Ascending aorta (tissue), 2 donors: ENCODE measurements at places on chromosomes 2 and 18.

DNA sequence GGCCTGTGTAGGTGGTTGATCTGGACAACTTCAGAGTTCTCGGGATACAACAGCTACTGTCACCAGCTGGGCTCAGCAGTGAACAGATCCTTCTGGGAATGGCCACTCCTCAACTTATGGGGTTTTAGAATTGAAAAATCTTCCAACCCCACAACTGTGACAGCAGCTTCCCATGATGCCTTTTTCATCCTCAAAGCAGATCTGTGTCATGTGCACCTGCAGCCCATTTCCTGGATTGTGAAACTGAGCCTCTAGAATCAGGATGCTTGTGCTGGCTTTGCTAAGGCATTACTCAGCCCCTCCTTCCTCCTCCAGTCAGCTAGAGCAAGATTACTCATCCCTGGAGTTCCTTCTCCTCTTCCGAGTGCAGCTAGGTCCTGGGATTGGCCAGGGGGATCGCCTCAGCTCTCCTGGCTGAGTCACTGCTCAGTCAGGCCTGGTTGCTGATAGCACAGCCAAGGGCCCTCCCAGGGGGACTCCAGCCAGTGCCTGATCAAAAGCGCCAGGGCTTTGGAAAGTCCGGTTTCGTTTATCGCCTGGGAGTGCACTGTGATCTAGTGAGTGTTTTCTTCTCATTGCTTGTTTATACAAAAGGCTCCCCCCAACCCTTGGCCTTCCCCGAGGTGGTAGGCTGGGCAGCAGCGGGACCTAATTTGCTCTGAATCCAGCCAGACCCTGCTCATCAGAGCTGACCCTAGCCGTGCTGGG lies 2.4 kb upstream of the LPIN1 start:
- peak; percentile 94 for DNase-seq

DNA sequence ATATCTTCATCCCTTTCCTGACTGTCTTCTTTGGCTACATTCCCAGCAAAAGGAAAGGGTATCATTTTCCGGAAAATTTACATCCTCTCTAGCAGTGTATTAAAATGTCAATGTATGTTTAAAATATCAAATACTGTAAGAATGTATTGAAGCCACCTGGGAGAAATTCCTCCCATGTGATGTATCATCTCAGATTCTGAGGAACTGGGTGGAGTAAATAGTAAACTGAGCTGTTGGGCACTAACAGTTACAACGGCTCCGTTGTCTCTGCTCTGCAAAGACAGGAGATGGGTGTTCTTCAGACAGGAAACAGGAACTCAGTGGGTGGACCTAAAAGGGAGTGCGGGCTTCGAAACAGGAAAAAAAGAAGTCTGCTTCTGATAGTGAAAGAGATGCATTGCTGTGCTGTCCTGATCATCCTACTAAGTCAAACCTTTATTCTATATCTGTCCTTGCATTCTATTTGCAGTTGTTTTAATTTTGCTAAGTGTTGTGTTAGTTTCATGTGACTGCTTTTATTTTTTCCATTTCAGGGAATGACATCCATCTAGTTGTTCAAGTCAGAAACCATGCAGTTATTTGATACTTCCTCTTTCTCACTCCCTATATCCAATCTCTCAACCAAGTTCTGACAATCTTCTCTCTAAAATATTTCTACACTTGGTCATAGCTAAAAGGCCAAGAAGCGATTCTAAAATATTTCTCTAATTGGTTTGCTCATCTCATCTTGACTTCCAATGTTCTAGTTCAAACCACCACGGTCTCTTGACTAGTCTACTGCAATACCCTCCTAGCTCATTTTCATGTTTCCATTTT lies 19.4 kb downstream of the DOK1 start:
- no peak for DNase-seq

- peak; percentile 33 for DNase-seq
Observed at GRCh38 chr18:79516441-79516931, 120.8 kb downstream of the NFATC1 start.

GRCh38 chr2:172790404-172790803 lies 54.8 kb downstream of the RAPGEF4 start:
- no peak for DNase-seq

DNA sequence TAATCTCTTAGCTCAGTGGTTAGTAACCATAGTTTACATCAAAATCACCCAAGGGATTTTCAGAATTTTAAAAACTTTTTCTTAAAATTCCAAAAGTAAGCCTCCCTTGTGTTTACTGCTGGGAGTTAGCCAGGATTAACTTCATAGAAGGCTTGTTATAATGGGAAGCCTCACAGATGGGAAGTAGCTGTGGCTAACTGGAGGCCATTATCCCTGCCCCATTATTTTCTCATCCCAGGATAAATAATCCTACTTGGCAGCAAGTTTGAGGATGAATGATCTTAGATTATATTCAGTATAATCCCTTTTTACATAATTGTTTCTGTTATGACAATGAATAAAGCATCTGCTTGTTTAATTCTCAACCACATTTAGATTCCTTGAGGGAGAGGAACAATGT lies 25.5 kb downstream of the PLEK start:
- DNase-seq: no peak

DNA sequence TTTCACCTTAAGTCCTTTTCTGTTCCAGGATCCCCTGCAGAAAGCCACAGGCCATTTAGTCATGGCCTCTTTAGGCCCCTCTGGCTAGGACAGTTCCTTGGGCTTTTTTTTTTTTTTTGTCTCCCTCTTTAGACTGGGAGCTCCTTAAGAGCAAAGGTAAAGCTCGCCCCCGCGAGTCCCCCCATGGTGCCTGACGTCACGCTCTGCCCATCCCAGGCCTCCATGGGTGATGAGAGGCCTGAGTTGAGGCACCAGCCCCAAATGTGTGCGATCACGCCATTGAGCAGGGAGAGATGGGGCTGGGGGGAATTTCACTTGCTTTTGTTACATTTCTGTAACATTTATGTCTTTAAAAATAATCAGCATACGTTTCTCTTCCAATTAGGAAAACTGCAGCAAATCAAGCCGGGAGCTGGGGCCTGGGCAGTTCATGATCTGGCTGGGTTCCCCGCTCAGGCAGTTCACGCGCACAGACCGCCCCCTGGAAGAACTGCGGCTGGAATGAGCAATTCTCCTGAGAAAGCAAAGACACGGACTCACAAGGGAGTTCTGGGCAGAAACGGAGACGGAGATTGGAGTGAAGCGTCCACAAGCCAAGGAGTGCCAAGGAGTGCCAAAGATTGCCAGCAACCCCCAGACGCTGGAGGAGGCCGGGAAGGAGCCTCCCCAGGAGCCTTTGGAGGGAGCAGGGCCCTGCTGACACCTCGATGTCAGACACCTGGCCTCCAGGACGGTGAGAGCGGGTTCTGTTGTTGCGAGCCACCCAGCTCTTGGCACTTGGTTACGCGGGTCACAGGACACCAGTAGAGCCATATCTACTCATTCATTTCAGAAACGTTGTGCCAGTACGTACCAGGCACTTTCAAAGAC lies 108.4 kb upstream of the ODC1 start:
- DNase-seq: no peak

GRCh38 chr2:241189856-241190201 lies 1.4 kb downstream of the ANO7 start:
- DNase-seq: no peak

- DNase-seq: no peak
Observed at GRCh38 chr2:196205011-196205766, 33.8 kb upstream of the STK17B start.

GRCh38 chr18:62833494-62833893 lies 118.2 kb downstream of the PHLPP1 start:
- no peak for DNase-seq

- DNase-seq: no peak
Observed at GRCh38 chr2:85012855-85013254, 41.9 kb downstream of the KCMF1 start.

GRCh38 chr18:48462510-48462909 lies 53.3 kb upstream of the ZBTB7C start:
- no peak for DNase-seq
